ENCODE measurements at places on chromosomes 2 and 18.

DNA sequence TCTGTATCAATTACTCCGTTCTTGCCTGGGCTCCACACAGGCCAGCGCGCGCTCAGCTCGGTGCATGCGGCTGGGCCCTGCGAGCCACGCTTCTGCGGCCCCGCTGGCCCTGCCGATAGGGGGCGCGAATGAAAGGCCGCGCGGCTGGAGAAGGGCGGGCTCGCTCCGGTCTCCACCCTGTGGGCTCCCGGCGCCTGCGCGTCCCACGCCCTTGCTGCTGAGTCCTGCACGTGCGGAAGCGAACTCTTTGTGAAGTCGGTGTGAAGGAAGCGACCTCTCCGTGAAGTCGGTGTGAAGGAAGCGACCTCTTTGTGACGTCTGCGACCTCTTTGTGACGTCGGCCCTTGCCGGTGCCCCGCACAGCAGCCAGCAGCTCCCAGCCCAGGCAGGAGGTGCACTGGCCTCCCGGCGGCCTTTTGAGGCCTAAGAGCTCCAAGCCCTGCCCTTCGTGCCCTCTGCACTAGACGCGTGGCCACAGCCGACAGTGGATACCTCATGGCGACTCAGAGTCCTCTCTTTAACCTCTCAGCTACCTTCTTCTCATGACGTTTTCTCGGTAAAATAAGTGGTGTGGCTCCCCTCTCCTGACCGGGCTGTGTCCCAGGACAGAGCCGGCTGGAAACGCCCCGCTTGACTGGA is 391.9 kb upstream of the RAB6C start:
- no peak for DNase-seq

DNA sequence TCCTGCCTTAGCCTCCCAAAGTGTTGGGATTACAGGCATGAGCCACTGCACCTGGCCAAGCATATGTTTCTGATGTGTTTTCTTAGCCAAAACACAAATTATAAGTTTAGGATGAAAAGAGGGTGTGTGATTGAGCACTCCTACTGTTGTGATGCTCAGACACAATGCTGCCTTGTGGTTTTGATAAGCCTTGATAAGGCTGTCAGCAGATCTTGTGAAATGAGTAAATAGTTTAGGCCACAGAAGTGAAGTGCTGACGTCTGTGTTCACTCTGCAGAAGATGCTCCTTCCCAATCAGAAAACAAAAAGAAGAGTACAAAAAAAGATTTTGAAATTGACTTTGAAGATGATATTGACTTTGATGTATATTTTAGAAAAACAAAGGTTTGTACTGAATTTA is 24.3 kb downstream of the NCAPH start:
- DNase-seq = no peak

GRCh38 chr2:27727257-27727656 is 44.3 kb upstream of the MRPL33 start:
- DNase-seq = no peak

DNA sequence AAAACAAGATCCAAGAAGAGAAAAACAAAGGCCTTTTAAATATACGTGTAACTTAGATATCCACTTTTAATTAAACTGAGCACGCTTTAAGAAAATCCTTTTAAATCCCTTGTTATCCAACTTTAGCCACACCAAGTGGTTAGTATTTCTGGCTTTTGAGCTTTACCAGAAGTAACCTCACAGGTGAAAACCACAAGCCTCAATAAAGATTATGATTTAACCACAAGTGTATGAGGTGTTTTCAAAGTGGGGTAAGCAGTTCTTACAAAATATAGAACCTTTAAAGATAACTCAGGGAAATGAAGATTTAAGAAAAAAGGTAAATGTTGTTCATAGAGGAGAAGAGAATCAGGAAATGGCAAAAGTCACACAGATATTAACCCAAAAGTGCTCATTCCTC is 58.4 kb upstream of the CDCA7 start:
- no peak for DNase-seq

- DNase-seq = no peak
Observed at GRCh38 chr18:3449512-3450011, 410 bp upstream of the TGIF1 start.

DNA sequence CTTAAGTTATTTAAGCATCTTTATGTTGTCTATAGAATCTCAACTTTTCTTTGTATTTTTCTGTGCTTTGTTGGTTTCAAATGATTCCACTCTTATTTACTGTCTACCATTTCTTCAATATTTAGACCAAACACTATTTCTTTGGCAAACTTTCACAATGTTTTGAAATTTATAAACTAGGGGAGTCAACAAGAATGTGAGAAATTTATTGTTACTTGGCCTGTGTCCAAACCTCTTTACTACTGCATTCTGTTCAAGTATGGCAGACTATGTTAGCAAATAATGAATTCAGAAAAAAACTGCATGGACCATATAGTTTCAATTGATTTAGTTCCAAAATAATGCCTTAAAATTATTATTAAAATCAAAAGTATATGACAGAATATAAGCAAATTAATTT is 470.2 kb downstream of the FBXO15 start:
- no peak for DNase-seq

GRCh38 chr2:100813527-100813926 is 6.4 kb upstream of the NPAS2 start:
- peak; percentile 15 for DNase-seq

DNA sequence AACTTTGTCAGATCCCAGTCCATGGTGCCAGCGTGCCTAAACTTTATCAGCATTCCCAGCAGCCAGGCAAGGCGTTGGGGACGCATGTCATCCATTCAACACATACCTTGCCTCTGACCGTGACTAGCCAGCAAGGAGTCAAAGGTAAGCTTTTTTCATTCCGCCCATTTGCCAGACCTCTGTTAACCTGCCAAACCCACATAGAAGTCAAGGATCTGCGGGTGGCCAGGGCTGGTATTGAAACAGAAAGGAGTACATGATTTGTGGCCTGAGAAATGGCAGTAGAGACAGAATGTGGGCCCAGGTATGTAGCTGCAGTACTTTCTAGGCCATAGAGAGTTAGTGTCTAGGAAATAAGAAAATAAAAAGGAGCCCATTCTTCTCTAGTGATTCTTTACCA is 240.2 kb downstream of the LTBP1 start:
- no peak for DNase-seq

GRCh38 chr2:97764559-97765263 is 51.3 kb downstream of the ZAP70 start:
- no peak for DNase-seq

- peak; percentile 86 for DNase-seq
Observed at GRCh38 chr2:209383212-209383611, 40.6 kb upstream of the MAP2 start.

- peak; percentile 36 for DNase-seq
Observed at GRCh38 chr2:88187927-88188326, 17.8 kb downstream of the THNSL2 start.

DNA sequence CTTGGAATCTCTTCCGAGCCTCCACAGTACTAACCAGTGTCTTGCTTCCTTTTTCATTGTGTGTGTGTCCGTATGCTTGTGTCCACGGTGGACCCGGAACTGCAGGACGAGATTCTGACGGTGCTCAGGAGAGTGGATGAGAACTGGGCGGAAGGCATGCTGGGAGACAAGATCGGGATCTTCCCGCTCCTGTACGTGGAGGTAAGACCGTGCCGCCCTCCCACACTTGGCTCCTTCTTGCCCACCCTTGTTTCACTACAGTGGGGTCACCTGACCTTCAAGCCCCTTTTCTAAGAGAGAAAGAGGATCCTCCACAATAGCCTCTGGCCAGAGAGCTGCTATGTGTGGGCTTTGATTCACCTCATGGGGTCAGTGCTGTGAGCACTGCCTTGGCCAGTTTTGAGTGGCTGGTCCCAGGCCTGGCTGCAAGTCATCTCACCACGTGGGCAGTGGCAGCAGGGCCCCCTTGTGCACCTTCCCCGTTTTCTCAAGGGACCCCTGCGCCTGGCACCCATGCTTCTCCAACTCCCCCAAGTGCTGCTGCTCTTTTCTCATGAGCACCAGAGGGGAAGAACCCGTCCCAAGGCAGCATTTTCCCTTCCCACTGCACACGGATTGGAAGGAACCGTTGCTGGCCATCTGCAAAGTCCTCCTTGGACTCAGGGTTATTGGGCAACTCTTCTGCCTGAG is 242.1 kb downstream of the SEPTIN10 start:
- DNase-seq = no peak
